Astrocyte of the spinal cord (primary cell): ENCODE measurements at places on chromosomes 2 and 18.

DNA sequence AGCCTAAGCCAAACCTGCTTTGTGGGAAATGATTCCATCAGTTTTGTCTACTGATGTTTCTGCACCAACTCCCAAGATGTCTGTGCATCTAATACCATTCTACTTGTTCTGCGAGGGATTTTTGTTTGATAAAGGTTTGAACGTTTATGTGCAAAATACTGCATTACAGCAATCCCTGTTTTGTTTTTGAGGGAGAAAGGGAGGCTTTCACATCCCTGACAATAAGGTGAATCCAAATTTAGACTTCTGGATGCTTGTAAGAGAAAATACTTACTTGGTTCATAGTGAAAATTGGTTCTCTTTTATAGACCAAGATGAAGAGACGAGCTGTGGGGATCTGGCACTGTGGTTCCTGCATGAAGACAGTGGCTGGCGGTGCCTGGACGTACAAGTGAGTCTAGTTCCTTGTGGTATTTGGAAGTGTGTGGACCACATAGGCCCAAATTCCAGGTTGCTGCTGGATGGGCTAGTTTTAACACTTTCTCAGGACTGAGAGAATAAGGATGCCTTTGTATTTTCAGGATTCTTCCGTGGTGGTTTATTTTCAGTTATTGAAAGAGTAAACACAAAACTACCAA, 1.1 kb downstream of the RPL37A start:
- DNase-seq: no peak

DNA sequence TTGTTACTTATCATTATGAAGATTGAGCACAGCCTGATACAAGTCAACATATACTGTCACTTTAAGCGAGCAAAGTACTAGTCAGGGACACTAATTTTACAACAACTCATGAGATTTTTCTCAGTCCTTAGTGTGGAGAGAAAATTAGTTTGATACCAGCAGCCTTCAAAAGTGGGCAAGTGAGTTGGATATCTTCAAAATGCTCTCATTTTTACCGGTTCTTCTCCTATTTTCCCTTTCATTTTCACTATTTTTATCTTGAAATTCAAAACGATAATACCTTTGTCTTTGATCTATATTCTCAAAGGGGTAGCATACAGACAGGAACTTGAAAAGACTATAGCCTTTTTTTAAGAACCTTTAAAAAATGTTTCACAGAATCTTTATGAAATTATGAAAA, 52.0 kb upstream of the UBXN4 start:
- DNase-seq: no peak

DNA sequence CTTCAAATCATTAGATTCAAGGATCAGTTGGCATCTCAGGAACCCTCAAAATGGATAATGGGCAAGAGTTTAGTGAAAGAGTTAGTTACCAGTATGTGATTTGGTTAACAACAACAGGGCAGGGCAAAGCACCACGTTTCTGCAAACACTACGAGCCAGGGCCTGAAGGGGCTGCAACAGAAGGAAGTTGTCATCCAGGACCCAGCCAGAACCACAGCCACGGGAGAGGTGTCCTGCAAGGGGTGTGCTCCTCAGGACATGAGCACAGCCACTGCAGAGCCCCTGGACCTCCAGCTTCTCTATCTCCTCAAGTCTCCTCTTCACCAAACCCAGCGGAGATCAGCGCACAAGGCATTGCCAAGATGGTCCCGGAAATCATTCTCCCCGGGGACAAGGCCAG, 173.3 kb upstream of the PIEZO2 start:
- no peak for DNase-seq

DNA sequence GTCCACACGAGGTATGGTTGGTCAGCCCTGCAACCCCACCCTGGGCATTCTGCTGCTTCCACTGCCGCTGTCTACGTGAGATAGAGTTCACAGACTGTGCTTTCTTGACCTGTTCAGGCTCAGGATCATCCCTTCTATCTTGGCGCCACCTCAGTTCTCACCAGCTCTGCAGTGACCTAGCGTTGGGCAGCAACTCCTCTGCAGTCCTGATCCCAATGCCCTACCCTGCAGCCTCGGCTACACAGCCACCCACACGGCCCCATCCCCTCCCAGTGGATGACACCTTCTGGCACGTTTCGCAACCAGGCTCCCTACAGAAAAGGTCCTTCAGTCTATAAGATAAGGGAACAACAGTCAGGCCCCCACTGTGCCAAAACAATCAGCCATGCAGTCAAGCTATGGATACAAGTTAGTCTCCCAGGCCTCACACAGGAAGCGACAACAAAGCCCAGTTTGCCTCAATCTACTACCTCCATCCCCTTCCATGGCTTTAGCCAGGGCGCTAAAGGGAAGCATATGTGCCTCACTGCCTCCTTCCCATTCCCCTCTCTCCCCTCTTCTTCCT, 317.9 kb upstream of the PKDCC start:
- no peak for DNase-seq
